Stimulated activated naive CD4-positive, alpha-beta T cell (primary cell): ENCODE measurements at places on chromosomes 16 and 17.
A peak's percentile ranks its signal among the peaks of the same experiment; 100 is the strongest.

GRCh38 chr17:39591958-39592954 is 15.5 kb downstream of the NEUROD2 start:
- DNase-seq: peak; percentile 34

- no peak for DNase-seq
Observed at GRCh38 chr17:1031711-1032110, 34.8 kb downstream of the TIMM22 start.

- DNase-seq: no peak
Observed at GRCh38 chr17:35577830-35578196, 558 bp downstream of the PEX12 start.

DNA sequence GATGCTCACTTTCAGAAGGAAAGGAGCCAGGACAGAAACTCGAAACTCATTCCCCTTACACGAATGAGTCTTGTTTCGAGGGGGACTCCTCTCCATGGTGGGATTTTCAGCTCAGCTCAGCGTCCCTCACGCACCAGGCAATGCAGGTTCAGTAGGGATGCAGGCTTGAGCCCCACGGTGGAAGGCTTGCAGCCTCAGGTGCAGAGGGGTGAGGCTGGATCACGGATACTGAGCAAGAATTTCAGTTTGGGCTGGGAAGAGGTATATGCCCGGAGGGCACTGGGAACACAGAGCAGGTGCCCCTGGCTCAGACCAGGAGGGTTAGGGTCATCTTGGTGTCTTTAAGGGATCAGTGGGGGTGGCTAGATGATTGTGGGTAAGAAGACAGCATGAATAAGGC is 344.9 kb upstream of the TNRC6C start:
- DNase-seq: no peak

DNA sequence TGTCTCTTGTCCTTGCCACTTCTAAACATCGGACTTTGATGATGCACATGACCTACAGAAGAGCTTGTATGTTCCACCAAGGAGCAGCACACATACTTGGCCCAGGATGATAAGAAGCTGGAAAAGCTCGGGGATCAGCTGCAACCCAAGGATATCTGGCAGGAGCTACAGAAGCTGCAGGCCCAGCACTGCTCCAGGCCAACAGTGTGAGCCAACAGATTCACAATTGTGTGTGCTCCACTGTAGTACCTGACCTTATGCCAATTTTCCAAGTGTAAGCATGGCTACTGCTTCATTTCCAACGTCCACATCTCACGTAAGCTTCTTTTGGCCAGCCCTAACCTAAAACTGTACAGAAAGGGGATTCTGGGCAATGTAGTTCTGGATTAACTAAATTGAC is 83.4 kb downstream of the COX10 start:
- DNase-seq: no peak

DNA sequence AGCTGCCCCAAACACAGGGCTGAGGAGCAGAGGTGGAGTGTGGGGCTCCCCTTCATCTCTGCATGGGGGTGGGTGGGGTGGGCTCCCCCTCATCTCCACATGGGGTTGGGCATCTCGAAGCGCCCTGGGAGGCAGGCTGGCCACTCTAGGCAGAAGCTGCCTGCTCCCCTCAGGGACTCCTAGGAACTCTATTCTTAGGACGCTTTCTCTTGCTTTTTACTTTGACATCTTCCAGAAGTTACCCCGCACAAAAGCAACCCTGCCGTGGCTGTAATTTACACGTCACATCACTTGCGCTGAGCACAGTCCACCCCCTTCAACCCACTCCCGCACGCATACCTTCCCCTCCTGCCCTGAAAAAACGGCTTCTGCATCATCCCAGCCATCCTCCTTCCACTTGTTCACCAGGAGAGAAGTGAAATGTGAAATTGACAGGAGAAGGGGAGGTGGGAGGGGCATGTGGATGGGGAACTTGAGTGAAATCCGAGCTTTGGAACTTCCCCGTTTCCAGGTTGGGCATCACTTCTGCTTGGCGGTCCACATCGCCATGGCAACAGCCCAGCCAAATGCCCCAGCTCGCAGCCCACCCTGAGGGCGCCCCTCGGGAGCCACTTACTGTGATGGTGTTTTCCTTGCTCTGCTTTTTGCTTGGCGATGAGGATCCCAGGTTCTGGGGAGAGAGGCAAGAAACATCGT is 53.7 kb upstream of the RCVRN start:
- DNase-seq: no peak

DNA sequence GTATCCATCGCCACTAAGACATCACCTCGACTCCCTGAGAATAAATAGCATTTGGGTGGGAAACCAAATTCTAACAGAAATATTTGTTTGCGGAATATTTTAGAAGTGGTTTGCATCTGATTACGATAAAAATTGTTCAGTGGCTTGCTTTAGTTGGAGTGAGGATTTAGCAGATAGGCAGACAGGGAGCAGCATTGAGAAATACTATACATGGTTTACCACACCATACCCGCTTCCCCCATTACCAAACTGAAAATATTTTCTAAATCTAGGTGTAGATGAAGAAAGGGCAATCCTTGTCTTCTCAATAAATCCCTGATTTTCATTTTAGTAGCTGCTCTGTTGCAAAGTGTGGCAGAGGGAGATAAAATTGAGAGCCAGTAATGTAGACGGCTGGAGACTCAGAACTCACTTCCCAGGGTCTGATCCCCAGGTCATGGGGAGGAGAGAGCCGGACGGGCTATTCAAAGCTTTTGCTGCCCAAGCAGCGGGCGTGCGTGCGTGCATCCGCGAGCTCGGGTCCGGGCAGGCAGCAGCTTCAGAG is 808 bp upstream of the BAHCC1 start:
- DNase-seq: no peak

DNA sequence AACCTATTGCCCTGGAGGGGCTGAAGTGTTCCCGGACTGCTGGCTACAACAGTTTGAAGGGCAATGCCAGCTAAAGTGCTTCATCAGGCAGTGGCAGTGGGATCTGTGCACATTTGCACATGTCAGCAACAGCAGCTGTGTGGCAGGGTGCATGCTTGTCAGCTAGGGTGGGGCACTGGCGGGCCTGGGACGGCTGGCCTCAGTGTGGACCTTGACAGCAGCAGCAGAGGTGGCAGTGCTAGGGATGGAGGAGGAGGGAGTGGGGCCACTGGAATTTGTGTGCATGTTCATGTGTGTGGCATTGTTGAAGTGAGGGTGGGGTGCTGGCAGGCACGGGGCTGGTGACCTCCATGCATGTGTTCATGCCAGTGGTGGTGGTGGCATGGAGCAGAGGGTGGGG is 203.3 kb upstream of the HS3ST4 start:
- DNase-seq: no peak

DNA sequence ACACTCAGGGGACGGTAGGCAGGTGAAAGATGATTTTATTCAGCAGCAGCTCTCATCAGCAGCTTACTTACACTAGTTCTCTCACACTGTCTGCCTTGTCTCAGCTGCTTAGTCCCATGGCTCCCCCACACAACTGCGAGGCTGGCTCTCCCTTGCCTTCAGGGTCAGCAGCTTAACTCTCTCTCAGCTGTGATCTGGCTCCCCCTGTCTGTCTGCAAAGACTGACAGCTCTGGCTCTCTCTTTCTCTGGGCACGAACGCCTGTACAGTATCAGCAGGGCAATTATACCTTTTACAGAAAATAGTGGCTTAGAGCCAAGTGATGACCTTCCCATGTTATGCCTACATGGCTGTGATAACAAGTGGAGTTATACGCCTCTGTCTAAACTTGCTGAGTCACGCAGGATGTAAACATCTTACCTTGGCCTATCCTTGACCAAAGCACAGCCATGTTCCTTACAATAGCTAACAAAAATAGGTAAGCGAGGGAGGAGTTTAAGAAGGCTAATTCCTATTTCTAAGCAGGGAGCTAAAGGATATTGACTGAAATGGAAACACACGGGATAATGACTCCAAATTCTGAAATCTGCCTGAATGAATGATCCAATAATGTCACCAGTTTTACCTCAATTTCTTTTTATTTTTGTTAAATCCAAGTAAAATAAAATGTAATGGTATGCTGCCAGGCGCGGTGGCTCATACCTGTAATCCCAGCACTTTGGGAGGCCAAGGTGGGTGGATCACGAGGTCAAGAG is 1.1 kb upstream of the NDUFAB1 start:
- no peak for DNase-seq

DNA sequence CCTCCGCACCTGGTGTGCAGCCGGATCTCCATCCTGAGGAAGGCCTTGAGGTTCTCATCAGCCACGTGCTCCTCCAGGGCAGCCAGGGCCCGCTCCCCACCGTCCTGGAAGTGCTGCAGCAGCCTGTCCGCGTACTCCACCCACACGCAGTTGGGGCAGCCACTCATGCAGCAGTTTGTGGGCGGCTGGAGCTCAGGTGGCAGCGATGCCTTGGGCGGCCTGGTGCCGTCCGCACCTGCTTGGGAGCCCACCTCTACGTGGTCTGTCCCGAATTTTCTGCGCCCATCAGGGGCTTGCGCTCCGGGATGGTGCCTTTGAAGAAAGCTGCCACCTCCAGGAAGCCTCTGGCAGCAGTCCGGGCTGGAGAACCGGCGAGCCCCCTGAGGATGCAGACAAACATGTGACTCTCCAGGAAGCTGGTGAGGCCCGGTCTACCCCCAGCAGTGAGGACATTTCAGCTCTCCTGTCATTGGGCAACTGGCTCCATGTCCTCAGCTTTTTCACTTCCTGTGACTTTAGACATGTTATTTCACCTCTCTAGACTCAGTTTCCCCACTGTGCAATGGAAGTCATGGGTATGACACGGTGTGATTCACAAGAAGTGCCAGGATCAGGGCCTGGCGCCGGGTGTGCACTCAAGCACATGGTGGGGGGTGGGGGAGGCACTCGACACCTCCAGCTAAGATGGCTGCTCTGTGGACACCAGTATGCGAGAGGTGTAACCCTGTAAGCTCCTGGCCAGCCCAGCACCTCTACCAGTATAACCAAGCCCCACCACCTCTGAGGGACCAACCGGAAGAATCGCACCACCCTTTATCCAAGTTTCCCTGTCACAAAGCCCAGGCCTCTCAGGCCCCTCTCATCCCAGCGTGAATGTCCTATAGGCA is 957 bp downstream of the OXLD1 start:
- no peak for DNase-seq

DNA sequence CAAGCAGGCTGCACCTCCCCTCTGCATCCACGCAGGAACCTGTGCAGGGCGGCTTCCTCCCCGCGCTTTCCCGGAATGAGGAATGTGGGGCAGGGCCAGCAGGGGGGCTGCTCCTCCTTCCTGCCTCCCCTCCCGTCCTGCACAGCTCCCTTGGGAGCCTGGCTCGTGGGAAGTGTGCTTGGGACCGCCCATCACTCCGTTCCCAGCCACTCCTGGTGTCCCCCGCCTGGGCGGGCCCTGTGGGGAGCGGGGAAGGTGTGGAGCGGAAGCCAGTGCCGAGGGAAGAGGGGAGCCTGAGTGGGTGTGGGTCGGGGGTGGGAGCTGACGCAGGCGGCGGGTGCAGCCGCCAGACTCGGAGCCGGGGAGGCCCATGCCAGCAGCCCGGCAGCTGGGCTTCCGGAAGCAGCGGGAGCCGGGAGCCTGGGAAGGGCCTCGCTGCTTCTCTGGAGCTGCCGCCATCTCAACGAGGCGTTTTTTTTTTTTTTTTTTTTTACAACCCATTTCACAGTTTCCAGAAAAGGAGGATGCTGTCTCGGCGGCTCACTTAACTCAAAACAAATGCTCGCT is 24.1 kb downstream of the BAHCC1 start:
- no peak for DNase-seq

DNA sequence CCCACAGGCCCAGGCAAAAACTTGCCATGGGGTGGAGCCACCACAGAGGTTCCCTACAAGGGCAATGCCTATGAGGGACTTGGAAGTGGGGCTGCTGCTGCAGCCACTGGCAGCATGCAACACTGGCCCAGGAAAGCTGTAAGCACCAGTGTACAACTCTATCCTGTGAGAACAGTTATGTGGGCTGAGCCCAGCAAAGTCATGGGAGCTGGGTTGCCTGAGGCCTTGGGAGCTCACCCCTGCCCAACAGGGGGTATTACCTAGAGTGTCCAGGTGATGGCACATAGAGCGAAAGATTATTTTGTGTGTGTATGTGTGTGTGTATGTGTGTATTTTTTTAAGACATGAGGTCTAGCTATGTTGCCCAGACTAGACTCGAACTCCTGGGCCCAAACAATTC is 57.0 kb downstream of the TANC2 start:
- no peak for DNase-seq

DNA sequence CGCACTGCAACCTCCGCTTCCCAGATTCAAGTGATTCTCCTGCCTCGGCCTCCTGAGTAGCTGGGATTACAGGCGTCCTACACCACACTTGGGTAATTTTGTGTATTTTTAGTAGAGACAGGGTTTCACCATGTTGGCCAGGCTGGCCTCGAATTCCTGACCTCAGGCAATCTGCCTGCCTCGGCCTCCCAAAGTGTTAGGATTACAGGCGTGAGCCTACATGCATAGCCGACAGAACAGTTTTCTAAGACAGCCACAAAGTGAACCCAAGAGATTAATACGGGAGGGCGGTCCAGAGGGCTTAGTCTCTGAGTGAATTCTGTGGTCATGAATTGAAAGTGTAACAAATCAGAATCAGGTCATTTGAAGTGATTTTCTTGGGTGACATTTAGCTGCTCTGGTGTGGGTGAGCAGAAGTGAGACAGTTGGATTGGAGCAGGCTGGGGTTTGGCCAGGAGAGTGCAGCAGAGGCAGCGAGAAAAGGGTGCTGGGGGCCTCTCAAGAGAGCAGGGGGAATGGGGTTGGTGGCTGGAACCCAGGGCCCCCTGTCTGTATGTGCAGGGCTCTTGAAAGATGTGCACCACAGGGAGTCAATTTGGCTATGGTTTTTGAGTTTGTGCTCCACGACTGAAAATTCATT is 231.4 kb upstream of the WSCD1 start:
- no peak for DNase-seq

GRCh38 chr16:20262248-20262647 is 65.1 kb downstream of the GP2 start:
- no peak for DNase-seq

DNA sequence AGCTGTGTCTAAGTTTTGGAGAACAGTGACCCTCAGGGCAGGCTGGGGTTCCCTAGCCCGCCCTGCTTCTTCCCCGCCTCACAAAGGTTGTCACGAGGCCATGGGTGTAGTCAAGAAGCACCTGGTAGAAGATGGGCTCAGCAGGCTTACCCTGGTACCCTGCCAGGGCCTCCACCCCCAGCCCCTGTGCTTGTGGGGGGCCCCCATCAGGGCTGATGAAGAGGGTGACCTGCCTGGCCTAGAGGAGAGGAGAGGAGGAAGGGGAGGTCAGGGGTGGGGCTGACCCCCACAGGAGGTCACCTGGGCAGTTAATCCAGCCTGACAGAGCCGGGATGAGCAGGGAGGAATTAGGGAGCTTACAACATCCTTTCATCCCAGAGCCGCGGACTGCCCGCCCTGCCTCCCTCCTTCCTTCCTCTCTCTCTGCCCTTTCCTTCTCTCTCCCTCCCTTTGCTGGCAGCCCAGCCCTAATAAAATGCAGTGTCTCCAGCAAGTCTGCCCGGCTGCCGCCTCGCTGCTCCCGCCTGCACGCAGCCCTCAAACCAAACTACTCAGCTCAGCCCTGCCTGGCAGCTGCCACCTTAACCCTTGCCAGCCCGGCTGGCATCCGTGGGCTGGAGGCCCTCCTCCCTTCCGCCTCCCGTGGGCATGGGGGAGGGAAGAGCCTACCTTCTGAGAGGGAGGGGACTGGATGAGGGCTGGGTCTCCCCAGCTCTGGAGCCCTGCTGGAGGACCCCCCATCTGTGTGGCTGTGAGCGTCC is 7.2 kb downstream of the DLX3 start:
- DNase-seq: no peak
